ENCODE measurements at places on chromosomes 12 and 14.

GRCh38 chr12:103772367-103773108, 68.5 kb downstream of the NT5DC3 start:
- DNase-seq: no peak

DNA sequence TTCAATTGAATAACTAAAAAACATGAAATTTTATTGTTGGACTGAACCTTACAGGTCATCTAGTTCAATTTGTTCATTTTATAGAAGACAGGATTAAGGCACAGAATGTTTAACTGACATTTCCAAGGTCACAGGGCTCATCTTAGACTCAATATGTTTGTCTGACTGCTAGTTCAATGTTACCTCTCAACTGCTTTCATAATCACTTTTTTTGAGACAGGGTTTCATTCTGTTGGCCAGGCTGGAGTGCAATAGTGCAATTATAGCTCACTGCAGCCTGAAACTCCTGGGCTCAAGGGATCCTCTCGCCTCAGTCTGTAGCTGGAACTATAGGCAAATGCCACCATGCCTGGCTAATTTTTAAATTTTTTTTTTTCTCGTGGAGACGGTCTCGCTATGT, 24.4 kb upstream of the ITGA5 start:
- DNase-seq: no peak

GRCh38 chr12:66852091-66852490, 173.2 kb upstream of the GRIP1 start:
- no peak for DNase-seq

DNA sequence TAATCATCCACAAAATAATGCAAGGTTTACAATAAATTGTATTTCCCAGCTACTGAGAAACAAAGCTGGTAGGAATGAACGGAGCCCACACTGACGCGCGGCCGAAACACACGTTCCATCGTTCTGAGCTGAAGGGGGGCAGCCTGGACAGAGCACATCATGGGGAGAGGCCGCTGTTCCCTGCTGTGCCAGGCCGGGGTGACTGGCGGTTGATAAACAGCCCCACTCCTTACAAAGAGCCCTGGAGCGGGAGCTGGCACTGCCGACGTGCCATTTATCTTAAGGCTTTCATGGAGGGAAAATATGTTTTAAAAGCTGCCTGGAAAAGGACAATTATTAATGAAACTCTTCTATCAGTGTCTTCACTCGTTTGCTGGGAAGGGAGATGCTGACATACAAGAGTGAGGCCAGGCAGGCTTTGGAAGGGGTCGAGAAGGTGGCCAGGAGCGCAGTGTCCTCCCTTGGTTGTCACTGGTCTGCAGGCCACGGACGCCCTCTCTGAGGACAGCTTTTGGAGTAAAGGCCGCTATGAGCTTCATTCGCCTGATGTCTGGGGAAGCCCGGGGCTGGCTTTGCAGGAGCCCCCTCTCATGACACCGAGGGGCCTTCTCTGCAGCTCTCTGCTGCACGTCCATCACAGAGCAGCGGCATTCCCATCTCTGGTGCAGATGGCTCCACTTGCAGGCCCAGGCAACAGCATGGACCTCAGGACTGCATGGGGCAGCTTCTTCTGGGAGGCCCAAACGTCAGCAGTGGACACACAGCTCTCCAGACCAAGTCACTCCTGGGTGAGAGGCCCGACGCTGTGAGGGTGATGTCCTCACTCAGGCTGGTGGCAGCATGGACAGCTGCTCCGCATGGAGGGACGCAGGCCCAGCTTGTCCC, 355.3 kb upstream of the SFSWAP start:
- DNase-seq: no peak

- DNase-seq: no peak
These were observed 68.4 kb upstream of the BCAT1 start for GRCh38 chr12:25017336-25017735.

GRCh38 chr12:77407931-77408330, 342.6 kb upstream of the E2F7 start:
- DNase-seq: no peak

GRCh38 chr14:102524451-102525218, 15.1 kb upstream of the ANKRD9 start:
- peak; percentile 92 for DNase-seq

DNA sequence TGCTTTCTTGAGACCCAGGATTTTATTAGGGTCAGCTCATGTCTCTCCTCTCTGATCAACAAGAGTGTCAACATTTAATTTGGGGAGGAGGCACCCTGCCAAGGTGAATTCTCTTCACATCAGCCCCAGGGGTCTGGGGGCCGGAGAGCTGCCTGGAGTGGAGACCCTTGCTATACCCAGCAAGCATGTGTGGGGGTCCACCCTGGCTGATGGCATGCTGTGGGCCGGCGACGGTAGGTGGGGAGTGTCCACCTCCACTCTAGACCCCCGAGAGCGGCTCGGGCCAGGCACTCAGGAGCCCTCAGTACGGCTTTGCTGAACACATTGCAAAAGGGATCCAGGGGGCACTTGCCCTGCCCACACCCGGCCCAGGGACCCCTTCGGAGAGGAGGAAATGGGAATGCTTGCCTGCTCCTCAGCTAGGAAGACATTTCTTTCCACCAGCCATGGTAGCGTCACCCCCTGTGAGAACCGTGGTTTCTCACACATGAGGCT, 10.4 kb downstream of the MEG3 start:
- no peak for DNase-seq

DNA sequence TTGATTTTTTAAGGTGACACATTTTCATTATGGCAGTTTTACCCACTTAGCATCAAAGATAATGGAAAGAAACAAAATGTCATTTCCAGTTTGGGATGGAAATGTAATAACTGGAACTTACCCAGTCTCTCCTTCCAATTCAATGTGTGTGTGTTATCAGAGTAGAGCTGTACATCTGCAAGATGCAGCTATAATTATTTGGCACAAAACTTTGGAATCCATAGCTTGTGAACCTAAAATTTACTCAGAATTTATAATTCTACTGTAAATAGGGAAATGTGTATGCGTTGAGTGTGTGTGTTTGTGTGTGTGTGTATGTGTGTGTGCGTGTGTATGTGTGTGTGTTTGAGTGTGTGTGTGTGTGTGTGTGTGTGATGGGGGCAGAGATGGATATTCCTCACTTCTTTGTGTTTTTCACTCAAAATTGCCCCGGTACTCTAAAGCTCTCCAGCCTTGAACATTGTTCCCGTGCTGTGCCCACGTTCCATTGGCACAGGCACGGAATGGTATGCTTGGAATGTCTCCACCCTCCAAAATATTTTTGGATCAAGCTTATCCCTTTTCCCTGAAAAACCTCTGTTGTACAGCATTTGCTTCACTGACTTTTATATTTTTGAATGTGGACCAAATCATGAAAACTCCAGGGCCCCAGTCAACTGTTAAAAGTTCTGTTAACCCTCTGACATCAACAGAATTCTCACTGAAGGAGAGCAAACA, 150.2 kb upstream of the BMP4 start:
- no peak for DNase-seq

GRCh38 chr14:49992901-49993339, 100.0 kb downstream of the ARF6 start:
- DNase-seq: peak; percentile 85

GRCh38 chr12:107873223-107873622, 98.7 kb downstream of the ASCL4 start:
- no peak for DNase-seq

- DNase-seq: no peak
These were observed 664 bp downstream of the LRFN5 start for GRCh38 chr14:41607304-41607775.

- no peak for DNase-seq
These were observed 43.3 kb downstream of the GPATCH2L start for GRCh38 chr14:76195003-76195402.

Measured in RCC 7860 (cell line).